ENCODE measurements at places on chromosomes 16 and 17.

DNA sequence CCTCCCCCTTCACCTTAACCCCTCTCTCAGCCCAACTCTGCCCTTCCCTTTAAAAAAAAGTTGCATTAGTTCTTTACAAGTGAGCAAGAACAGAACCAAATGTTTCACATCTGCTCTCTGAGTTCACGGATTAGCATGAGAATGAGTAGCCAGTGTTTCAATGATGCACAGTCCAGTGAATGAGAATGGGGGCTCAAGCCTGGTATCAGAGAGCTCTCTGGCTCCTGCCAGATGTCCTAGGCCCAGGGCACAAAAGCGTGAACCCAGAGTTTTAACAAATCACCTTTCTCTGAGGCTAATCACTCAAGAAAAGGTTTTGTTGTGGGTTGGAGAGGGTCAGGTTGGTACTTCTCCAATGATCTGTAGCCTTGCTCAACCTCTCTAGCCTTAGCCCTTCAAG, 41.5 kb upstream of the HS3ST3A1 start:
- no peak for DNase-seq

GRCh38 chr17:45791935-45792334, 7.8 kb downstream of the CRHR1 start:
- no peak for DNase-seq

GRCh38 chr16:64074706-64075105, 1047.2 kb downstream of the CDH11 start:
- DNase-seq = no peak

- peak; percentile 64 for DNase-seq
Measured at GRCh38 chr16:30982548-30983288, 2.3 kb upstream of the HSD3B7 start.

DNA sequence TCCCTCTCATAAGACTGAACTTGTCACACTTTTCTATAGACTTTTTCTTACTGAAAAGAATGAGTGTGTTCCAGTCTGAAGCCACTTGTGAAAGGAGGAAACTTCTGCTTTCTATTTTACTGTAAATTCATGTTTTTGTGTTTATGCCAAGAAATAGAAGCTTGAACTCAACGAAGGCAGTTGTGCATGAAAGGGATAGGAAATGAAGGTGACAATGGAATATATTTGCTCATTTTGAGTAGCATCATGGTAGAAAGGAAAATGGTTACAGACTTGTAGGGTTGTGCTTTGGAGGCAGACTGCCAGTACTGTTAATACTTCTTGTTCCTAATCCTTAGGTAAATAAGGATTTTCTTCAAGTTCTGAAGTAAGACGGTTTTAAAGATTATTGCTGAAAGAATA, 8.1 kb downstream of the CLTC start:
- DNase-seq = no peak

- no peak for DNase-seq
Measured at GRCh38 chr17:73678999-73679398, 34.8 kb upstream of the SDK2 start.

DNA sequence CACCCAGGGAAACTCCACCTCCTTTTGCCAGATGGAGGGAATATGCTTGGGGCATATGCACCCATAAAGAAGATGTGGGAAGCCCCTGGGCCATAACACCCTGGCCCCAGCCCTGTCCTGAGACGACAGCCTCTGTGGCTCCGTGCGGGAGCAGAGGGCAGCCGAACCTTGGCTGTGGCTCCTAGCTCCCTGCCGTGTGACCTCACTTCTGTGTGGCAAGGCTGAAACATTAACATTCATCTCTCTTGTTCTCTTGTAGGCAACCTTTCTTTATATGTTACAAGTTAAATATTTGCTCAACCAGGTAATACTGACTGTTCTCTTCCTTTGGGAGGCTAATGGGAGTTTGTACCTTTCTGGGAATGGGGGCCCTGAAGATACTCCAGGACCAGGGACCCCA, 17.5 kb downstream of the SLC47A1 start:
- DNase-seq = no peak

- DNase-seq = no peak
Measured at GRCh38 chr17:42337442-42337841, 49.1 kb downstream of the STAT5A start.

DNA sequence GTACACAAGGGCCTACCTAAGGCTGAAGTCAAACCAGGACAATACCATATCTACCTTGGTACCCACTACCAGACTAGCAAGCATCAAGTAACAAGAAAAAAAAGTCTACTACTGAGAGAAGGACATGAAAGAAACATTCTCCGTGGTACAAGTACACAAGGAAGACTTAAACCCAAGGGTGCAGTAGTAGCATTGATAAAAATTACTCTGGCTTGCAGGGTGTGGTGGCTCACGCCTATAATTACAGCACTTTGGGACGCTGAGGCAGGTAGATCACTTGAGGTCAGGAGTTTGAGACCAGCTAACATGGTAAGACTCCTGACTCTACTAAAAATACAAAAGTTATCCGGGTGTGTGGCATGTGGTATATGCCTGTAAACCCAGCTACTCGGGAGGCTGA, 386.5 kb upstream of the PMFBP1 start:
- no peak for DNase-seq

- no peak for DNase-seq
Measured at GRCh38 chr17:18968345-18968744, 16.4 kb downstream of the SLC5A10 start.

DNA sequence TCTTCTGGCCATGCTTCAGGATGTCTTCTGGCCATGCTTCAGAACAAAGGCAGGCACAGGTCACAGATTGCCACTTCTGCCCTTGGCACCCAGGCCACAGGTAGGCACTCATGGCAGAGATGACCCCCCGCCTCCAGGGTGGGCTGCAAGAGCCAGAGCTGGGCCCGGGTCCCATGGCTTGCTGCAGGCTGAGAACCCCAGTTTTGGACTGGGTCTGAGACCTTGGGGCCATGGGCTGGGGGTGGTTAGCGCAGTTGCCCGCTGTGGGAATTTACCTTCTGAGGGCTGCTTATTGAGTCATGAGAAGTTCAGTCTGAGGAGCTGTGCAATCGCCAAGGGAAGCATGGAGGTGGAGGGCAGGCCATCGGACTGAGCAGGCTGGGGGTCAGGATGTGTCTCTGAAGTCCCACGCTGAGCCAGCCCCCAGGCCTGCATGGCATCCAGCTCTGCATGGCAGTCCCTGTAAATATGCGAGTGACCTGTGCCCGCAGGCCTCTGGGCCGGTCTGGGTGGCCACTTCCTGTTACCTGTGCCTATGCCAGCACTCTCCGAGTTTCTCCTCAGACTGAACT, 1.7 kb downstream of the ANKRD13B start:
- DNase-seq = no peak

Measured in Right ventricle myocardium superior (tissue), 1 donor.